ENCODE measurements at places on chromosomes 3 and 15.

GRCh38 chr3:53805463-53806159, 40.6 kb downstream of the CHDH start:
- DNase-seq = no peak

DNA sequence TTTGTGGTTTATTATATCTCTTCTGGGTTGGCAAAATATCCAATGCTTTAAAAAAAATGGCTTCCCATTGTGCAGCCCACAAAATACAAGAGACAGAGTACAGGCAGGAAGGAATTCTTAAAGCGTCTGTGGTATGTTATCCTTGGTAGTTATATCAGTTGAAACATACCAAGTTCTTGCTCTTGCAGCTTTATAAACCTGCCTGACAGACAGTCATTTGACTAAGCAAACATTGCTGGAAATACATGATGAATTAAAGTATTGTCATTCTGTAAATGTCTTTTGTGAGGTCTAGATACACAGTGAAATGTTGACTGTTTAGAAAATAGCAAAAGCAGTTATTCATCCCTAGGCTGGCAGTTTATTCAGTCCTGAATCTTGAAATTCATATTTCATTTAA, 44.8 kb upstream of the MAP3K13 start:
- no peak for DNase-seq

DNA sequence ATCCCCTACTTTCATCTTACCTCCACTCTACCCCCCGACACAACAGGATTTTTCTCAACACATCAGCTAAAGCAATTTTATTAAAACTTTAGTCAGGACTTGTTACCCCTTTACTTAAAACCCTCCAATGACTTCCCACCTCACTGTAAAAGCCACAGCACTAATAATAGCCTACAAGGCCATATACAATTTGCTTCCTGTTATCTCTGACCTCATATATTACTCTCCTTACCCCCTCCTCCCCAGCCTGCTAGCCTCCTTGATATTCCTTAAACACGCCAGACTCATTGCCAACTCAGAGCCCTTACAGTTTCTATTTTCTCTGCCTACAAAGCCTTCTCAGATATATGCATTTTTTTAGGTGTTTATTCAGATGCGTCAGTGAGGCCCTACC, 54.4 kb downstream of the DCUN1D1 start:
- DNase-seq = no peak

DNA sequence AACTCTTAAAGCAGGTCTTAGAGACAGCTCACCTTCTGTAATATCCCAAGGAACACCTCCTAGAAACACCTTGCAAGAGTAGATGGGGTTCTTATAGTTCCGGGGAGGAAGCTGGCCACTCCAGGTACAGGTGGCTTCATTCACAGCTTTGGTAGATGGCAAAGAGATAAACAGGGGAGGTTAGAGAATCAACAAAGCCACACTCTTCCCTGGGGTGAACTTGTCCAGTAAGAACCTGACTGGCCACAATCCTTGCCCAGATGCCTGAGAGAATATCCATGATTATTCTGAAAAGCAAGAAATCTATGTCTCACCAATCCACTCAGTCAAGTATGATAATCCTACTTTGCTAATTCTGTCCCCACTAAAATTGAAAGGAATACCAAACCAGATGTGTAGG, 13.6 kb upstream of the RPS17 start:
- no peak for DNase-seq

DNA sequence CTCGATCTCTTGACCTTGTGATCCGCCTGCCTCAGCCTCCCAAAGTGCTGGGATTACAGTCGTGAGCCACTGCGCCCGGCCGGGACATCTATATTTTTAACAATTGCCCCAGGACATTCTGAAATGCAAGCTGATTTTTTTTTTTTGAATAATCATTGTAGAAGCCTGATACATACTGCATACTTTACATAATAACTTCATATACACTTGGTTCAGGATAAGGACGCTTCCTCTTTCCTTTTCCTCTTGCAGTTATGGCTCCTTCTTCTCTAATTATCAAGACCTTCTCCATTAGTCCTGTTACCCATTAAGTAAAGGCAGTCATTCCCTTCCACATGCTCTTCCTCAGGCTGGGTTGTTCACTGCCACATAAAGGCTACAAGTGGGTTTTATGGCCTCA, 58.3 kb downstream of the SLCO3A1 start:
- no peak for DNase-seq

DNA sequence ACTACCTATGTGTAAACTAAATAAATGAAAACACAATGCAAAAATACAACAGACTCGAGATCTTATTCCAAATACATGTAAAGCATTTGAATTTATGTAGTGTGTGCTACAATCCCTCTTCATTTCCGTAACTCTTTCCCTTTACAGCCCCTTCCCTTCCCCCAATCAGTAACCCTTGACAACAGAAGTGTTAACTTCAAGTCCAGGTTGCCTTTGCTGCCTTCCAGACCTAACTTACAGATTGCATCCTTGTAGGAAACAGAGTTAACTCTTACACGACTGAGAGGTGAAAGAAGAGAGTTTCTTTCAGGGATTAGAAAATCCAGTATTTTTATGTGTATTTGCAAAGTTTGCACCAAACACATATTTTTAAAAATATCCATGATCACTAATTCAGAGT, 1.4 kb upstream of the ROBO1 start:
- DNase-seq = no peak

Data from esophagus squamous epithelium (tissue), 5 donors.